ENCODE measurements at places on chromosomes 12 and 14.
A peak's percentile ranks its signal among the peaks of the same experiment; 100 is the strongest.

- DNase-seq = peak; percentile 13
Observed at GRCh38 chr12:3342051-3342450, 149.0 kb upstream of the PRMT8 start.

- DNase-seq = no peak
Observed at GRCh38 chr14:102652194-102652593, 59.7 kb downstream of the RCOR1 start.

DNA sequence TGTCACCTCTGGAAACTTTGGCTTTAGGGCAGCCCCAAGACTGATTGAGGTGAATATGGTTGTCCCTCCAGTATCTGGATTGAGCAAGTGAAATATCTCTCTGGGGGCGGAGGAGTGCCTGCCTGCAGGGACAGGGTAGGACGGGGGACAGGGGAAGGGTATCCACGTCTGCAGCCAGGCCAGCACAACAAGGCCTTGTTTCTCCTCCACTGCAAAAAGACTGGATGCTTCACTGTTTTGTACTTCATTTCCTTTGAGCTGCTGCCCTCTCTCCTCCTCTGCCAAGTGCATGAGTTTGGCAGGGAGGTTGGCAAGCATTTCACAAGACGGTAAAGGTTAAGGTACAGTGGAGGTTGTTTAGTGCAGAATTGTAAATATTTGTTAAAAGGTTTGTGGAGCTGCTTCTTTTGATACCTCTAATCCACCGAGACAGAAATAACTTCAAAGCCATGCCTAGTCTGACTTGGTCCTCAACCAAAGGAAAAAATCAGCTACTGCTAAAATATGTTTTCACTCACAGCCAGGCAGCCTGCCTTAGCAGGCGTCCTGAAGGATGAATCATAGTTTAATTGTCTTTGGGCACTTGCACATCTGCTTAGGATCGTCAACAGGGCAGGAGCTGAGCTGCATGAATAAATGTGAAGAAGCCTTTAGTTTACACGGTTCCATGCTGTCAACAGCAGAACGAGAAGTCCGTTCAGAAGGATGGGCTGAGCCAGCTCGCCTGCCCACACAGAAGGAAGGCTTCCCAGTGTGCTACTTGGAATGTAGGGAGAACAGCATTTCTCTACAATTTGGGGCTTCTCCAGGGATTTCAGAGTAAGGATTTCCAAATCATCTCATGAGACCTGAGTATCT is 269.7 kb downstream of the TTC6 start:
- DNase-seq = peak; percentile 52

DNA sequence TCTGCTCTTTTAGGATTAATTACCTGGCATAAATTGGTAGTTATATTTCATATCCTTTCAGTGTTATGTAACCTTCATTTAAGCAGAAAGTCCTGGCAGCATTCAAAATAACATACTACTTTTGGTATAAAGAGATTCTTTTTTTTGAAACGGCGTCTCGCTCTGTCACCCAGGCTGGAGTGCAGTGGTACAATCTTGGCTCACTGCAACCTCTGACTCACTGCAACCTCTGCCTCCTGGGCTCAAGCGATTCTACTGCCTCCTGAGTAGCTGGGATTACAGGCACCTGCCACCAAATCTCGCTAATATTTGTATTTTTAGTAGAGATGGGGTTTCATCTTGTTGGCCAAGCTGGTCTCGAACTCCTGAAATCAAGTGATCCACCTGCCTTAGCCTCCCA is 9.2 kb downstream of the KTN1 start:
- DNase-seq = no peak

DNA sequence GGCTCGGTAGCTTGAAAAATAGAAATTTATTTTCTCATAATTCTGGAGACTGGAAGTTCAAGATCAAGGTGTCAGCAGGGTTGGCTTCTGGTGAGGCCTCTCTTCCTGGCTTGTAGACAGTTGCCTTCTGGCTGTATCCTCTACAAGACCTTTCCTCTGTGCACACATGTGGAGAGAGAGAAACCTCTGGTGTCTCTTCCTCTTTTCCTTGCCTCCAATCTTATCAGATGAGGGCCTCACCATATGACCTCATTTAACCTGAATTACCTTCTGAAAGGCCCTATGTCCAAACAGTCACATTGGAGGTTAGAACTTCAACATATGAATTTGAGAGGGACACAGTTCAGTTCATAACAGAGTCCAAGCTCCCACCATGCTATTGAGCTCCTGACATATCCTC is 166.4 kb downstream of the TTC8 start:
- no peak for DNase-seq

- DNase-seq = no peak
Observed at GRCh38 chr14:30888480-30889243, 14.3 kb downstream of the COCH start.

DNA sequence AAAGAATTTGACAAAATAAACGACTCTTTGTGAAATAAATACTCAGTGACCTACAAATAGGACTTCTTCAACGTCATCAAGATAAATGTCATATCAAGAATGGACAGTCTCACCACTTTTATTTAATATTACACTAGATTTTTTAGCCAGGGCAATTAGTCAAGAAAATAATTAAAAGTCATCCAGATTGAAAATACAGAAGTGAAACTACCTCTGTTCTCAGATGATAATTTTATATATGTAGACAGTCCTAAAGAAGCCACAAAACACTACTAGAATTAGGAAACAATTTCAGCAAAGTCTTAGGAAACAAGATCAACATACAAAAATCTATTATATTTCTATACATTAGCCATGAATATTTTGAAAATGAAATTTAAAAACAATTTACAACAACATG is 689.6 kb upstream of the SEL1L start:
- DNase-seq = no peak

DNA sequence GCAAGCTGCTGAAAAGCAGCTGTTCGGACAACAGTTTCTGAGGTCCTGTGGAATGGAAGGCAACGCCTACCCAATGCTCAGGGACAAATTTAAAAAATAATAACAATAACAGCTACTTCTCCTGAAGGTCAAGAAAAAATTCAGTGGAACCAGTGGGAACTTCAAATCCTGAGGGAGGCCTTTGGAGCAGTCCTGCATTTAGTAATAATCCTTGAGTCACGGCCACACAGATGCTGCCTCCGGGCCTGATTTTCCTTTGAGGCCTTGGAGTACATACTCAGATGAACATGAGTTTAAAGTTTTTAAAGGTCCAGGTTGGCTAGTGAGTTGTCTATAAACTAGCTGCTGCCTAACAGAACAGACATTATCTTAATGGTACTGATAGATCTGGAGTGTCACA is 268.0 kb downstream of the MSRB3 start:
- no peak for DNase-seq

DNA sequence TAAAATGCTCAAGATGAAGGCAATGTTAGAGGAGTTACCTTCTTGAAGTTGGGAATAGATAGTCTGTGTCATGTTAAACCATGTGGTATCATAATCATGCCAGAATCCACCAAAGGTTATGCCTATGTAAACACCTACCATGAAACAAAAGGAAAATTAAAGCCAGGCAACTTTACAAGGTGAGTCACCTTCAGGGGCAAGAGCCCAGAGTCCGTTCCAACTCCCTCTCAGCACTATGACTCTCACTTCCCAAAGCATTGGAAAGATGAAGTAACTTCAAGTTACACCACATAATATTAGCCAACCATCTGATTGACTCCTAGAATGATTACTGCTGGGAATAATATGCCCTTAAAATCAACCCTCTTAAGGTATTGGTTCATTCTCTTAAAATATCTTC is 38.5 kb downstream of the CATSPERB start:
- DNase-seq = no peak

DNA sequence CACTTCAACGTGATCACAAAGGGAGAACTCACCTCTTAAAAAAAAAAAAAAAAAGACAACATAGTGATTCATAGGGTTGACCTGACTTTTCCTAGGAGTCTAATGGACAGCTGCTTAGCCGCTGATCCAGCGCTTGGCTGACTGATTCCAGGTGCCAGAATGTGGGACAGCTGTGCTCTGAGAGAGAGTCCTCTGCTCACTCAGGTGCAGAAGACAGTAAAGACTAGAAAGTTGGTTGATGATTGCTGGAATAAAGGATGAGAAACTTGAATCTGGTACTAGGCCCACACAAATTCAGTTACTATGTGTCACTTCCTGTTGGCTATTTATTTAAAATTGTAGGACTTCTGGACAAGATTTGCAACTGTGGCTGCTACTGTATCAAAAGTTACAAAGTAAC is 229.4 kb downstream of the CHST11 start:
- DNase-seq = no peak

- no peak for DNase-seq
Observed at GRCh38 chr14:79161571-79161970, 991.4 kb downstream of the NRXN3 start.

GRCh38 chr12:79020106-79020505 is 155.5 kb downstream of the SYT1 start:
- DNase-seq = no peak

DNA sequence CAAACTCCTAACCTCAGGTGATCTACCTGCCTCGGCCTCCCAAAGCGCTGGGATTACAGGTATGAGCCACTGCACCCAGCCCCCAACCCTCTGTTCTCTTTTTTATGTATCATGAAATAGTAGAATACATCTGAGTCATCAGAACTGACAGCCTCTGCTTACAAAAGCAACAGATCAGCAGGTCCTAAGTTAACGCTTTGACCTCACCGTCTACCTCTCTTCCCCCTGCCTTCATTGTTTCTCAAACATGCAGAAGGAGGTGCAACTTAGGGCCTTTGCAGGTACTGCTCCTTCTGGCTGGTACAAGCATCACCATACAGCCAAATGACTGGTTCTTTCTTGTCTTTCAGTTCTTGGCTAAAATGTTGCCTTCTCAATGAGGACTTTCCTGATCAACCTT is 249.2 kb downstream of the PAWR start:
- no peak for DNase-seq

DNA sequence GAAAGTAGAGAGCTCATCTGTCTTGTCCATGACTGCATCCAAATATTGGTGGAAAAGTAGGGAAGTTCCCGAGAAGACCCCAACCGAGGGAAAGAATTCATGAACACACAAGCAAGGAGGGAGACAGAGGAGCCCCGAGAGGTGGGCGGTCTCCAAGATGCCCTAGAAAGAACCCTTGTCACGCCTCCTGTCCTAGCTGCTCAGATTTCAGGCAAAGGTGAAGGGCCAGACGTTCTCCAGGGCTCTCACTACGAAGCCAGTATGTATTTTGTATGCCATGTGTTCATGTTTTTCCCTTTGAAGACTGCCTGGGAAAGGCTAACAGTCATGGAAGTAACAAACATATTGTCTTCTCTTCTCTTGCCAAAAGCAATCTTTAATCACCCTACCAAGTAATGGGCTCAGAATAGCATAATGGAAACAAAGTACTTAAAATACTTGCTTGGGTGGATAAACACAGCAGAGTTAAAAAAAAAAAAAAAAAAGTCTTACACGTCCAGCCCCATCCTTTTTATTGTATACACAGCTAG is 99.2 kb upstream of the TBX3 start:
- DNase-seq = no peak

- no peak for DNase-seq
Observed at GRCh38 chr12:42792265-42792664, 202.7 kb upstream of the PRICKLE1 start.

GRCh38 chr12:63909746-63910145 is 65.2 kb downstream of the SRGAP1 start:
- no peak for DNase-seq

DNA sequence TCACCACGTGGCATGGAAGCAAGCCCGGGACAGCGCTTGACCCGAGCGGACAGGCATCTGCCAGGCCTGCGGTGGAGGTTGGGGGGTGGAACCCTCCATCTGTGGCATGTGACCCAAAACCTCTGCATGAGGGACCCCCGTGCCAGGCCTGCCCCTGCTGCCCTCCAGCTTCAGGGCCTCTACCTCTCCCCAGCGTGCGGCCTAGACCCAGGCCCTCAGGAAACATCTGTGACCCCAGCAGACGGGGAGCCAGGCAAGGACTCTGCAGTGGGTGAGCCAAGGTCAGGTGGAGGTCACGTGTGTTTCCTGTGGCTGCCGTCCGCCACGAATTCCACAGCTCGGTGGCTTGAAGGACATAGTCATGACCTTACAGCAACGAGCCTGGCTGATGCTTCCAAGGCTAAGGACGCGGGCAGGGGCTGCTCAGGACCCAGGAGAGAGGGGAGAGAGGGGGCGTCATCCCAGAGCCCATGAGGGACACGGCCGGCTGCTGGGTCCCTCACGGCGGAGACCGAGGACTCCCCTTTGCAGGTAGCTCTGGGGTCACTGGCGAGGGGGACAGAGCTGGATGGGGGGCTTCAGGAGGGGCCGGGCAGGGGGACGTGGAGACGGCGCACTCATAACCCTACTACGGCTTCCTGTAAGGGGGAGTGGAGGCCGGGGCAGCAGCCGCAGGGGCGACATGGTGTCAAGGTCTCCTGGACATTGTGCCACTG is 91.5 kb downstream of the GALNT9 start:
- DNase-seq = no peak

- DNase-seq = no peak
Observed at GRCh38 chr14:92613008-92613658, 99.6 kb downstream of the RIN3 start.

GRCh38 chr12:47282206-47282605 is 202.4 kb upstream of the AMIGO2 start:
- peak; percentile 43 for DNase-seq

GRCh38 chr12:11882301-11883019 is 188.3 kb upstream of the BCL2L14 start:
- no peak for DNase-seq

DNA sequence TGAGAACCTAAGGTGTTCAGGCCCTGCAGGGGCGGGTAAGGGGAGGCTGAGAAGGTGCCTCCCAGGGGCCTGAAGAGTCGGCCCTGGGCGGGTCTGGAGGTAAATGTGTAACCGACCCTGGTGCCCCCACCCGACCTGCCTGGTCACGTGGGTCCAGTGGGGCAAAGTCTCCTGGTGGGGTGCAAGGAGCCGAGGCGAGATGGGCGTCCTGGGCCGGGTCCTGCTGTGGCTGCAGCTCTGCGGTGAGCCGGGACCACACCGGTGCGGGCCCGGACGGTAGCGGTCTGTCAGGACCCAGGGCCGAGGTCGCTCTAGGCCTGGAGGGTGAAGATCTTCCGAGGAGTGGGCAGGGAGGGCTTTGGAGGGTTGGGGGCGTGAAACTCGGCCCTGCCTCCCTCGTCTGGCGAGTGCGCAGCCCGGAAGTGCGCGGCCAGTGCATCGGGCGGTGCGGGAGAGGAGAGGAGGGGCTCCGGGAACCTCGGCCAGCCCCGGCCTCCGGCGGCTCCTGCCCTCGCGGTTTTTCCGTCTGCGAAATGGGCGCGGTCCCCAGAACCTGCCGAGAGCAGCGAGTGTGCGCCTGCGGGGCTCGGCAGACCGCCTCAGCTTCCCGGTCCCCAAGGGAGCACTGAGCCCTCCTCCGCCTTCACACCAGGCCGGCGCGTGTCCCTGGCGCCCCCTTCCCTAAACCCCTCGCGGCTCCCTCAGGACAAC is at the start of gene AMN:
Gene AMN, plus strand, starts transcription at position 174 of the 711 bp plus-strand sequence. Its CDS starts 26 bp downstream, at position 200.
- DNase-seq = no peak

GRCh38 chr12:57146092-57146491 is 1.3 kb downstream of the LRP1-AS start:
- no peak for DNase-seq

DNA sequence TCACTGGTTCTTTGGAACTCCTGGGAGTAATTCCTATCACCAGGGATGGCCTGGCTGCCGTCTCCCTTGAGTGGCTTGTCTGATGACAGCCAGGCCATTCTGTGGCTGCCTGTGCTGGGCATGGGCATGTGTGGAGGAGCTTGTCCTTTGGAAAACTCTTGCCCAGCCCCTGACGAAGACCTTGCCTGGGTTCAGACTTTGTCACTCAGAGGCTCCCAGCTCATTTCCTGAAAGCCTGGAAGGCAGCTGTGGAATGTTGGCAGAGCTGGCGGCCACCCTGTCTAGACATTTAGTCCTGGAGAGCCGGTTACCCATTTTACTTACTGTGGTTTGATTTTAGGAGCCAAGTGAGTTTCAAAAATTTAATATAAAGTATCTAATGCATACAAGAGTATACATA is 34.0 kb downstream of the TUNAR start:
- DNase-seq = no peak

GRCh38 chr12:22562036-22563028 is 18.0 kb upstream of the C2CD5 start:
- no peak for DNase-seq

Measured in fibroblast of skin of left quadriceps (primary cell).